ENCODE measurements at places on chromosomes 16 and 17.
A peak's percentile ranks its signal among the peaks of the same experiment; 100 is the strongest.

GRCh38 chr16:84741340-84741830 is 41.6 kb downstream of the USP10 start:
- peaks cover 14% of the 10 kb centered on the region for H3K36me3 ChIP-seq
- no peak overlapping the region for H3K27ac ChIP-seq
- no peak overlapping the region for H3K4me3 ChIP-seq
- no peak for DNase-seq

DNA sequence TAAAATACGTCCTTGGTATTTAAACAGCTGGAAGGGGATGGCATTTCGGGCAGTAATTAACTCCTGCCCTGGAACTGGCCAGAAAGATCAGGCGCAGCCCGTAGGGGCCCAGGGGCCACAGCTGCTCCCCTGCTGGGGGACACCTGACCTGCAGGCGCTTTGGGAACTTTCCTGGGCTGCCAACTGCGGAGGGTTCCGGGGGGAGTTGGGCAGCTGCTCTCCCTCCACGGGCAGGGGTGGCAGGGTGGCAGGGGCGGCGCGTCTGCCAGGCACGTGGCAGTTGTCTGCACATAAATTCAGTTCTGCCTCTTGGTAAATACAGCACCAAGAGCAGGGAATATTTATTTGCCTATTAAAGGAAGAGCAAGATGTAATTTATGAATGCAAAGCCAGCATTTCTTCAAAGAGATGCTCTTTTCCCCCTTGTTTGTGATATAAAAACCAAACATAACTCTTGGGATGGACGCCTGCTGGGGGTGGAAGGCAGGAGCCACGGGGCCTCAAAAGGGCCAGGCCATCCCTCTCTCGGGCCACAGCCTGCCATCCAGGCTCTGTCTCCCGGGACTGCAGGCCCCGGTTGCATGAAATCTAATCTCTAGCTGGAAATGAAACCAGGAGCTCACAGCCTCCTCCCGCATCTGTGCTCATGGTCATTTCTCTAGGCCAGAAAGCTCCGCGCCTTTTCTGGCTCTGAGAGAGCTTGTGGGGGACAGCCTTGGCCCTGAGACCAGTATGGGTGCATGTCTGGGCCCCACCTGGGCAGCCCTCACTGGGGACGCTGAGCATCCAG is 29.9 kb upstream of the CHMP6 start:
- no peak overlapping the region for H3K27ac ChIP-seq
- no peaks in the 10 kb centered on the region for H3K36me3 ChIP-seq

GRCh38 chr17:82239401-82239925 is 10.6 kb downstream of the SLC16A3 start:
- no peak overlapping the region for H3K4me3 ChIP-seq
- H3K4me1 ChIP-seq: peaks cover 20% of the 10 kb centered on the region
- DNase-seq: no peak
- no peaks in the 10 kb centered on the region for H3K36me3 ChIP-seq
- no peak overlapping the region for H3K27ac ChIP-seq
- no peaks in the 10 kb centered on the region for H3K27me3 ChIP-seq

- H3K36me3 ChIP-seq: no peaks in the 10 kb centered on the region
- peaks cover 7% of the 10 kb centered on the region for H3K4me1 ChIP-seq
- no peak for DNase-seq
- no peak overlapping the region for H3K27ac ChIP-seq
- H3K4me3 ChIP-seq: no peak overlapping the region
- H3K27me3 ChIP-seq: no peaks in the 10 kb centered on the region
These were observed 4.7 kb upstream of the DDX19A start for GRCh38 chr16:70342016-70342415.

- H3K27me3 ChIP-seq: no peaks in the 10 kb centered on the region
- H3K4me3 ChIP-seq: no peak overlapping the region
- H3K4me1 ChIP-seq: no peaks in the 10 kb centered on the region
- H3K36me3 ChIP-seq: no peaks in the 10 kb centered on the region
- DNase-seq: peak; percentile 36
These were observed 38.0 kb upstream of the CPHXL start for GRCh38 chr16:75764154-75764768.

- no peaks in the 10 kb centered on the region for H3K4me1 ChIP-seq
- H3K27me3 ChIP-seq: peaks cover 75% of the 10 kb centered on the region
- no peak overlapping the region for H3K27ac ChIP-seq
- no peaks in the 10 kb centered on the region for H3K36me3 ChIP-seq
These were observed 32.8 kb upstream of the ABCC3 start for GRCh38 chr17:50601823-50602375.

DNA sequence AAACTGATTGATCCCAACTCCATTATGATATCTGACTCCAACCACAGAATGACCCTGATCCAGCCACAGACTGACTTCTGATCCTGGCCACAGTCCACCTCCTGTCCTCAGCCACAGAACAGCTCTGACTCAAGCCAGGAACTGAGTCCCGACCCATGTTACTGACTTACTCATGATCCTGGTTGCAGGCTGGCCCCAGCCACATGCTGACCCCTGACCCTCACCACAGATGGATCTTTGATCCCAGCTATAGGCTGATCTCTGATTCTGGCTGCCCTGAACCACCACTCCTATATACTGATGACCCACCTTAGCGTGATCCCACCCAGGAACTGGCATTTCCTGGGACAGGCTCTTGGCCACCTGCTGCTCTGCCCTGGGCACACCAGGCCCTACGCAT is 32.2 kb upstream of the IL21R start:
- DNase-seq: no peak
- H3K36me3 ChIP-seq: no peaks in the 10 kb centered on the region
- no peak overlapping the region for H3K27ac ChIP-seq
- H3K27me3 ChIP-seq: no peaks in the 10 kb centered on the region
- H3K4me3 ChIP-seq: no peak overlapping the region

DNA sequence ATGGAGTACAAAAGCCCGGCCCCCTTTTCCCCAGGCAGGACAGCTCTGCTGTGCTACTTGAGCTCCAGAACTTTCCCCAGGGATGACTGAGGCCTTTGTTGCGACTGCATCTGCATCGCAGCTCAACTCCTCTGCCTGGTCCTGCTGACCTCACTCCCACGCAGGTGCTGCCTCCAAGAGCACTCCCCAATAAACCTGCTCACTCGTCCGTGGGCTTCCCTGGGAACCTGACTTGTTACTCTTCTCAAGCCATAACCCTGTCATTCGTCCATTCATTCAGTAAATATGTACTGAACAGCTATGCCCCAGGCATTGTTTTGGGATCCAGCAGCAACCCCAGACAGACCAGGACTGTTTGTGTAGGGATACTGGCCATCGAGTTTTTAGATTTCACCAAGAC is 11.6 kb upstream of the RMI2 start:
- peak overlapping the region; percentile 40 for H3K27ac ChIP-seq
- H3K27me3 ChIP-seq: no peaks in the 10 kb centered on the region
- DNase-seq: peak; percentile 29
- peaks cover 21% of the 10 kb centered on the region for H3K4me1 ChIP-seq
- no peak overlapping the region for H3K4me3 ChIP-seq

DNA sequence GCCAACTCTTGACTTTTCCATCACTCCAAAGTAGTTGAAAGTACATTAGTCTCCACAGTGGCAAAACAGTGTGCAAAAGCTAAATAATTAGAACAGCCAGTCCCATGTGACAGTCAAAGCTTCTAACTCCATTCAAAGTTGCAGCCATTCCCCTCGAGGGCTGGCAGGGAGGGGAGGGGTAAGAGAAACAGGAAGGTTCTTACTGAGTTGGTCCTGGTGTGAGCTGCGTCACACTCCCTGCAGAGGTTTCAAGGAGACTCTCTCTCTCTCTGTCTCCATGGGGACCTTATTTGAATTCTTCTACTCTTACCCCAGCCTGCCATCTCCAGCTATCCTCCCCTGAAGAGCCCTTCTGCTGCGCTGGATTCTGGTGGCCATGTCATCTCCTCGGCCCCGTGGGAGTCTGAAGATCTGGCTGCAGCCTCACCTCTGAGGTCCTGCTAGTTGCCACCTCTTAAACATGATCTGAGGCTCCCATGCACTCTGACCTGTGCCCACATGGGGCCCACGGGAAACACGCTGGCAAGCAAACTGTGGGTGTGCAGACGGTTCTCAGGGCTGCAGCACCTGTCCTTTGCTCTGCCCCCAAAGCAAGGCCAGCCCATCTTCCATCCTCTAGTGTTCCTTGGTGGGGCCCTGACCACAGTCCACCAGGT is 23.3 kb upstream of the STH start:
- H3K27ac ChIP-seq: no peak overlapping the region
- H3K4me3 ChIP-seq: no peak overlapping the region
- H3K4me1 ChIP-seq: no peaks in the 10 kb centered on the region
- peaks cover 31% of the 10 kb centered on the region for H3K27me3 ChIP-seq
- H3K36me3 ChIP-seq: no peaks in the 10 kb centered on the region

- no peak for DNase-seq
- H3K36me3 ChIP-seq: no peaks in the 10 kb centered on the region
- H3K27me3 ChIP-seq: peaks cover 5% of the 10 kb centered on the region
- no peaks in the 10 kb centered on the region for H3K4me1 ChIP-seq
These were observed 4.2 kb upstream of the RDM1 start for GRCh38 chr17:35934760-35935159.

GRCh38 chr16:72961863-72962262 is 86.1 kb downstream of the ZFHX3 start:
- 0 out of 2 replicates have a peak, but pooled peaks cover 7% of the 10 kb centered on the region for H3K36me3 ChIP-seq
- no peak for DNase-seq
- H3K27me3 ChIP-seq: no peaks in the 10 kb centered on the region

DNA sequence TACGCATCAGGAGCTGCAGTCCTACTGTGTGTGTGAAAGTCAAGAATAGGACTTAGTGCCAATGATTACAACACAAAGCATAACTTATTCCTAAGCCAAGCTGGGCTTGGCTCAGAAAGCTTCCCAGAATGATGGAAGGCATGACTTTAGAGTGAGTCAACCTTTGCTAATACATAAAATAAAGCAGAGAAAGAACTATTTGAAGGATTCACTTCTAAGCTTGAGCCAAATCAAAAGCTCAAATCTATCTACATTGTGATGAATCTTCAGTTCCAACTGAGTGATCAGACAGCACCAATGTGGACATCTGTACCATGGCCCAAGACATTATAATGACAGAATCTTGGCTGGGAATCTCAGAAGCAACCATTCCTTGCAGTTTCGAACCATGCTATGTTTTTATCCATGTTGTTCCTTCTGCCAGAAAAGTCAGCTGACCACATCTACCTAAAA is 41.4 kb downstream of the SMG6 start:
- H3K36me3 ChIP-seq: no peaks in the 10 kb centered on the region
- no peak for DNase-seq
- no peaks in the 10 kb centered on the region for H3K4me1 ChIP-seq
- H3K4me3 ChIP-seq: no peak overlapping the region
- H3K27me3 ChIP-seq: no peaks in the 10 kb centered on the region

- no peak for DNase-seq
- peaks cover 26% of the 10 kb centered on the region for H3K4me1 ChIP-seq
- no peaks in the 10 kb centered on the region for H3K27me3 ChIP-seq
- no peak within 1 kb of the TSS for H3K4me3 ChIP-seq
- no peak within 1 kb of the TSS for H3K27ac ChIP-seq
These were observed at the start of gene APOBR for GRCh38 chr16:28494121-28494851. TSS of gene APOBR (plus strand) at chr16:28494643. CDS start at chr16:28494682, 39 bp downstream.

GRCh38 chr16:6643080-6643686 is 689.5 kb upstream of the RBFOX1 start:
- no peaks in the 10 kb centered on the region for H3K4me1 ChIP-seq
- peaks cover 56% of the 10 kb centered on the region for H3K27me3 ChIP-seq
- H3K27ac ChIP-seq: no peak overlapping the region
- DNase-seq: no peak

DNA sequence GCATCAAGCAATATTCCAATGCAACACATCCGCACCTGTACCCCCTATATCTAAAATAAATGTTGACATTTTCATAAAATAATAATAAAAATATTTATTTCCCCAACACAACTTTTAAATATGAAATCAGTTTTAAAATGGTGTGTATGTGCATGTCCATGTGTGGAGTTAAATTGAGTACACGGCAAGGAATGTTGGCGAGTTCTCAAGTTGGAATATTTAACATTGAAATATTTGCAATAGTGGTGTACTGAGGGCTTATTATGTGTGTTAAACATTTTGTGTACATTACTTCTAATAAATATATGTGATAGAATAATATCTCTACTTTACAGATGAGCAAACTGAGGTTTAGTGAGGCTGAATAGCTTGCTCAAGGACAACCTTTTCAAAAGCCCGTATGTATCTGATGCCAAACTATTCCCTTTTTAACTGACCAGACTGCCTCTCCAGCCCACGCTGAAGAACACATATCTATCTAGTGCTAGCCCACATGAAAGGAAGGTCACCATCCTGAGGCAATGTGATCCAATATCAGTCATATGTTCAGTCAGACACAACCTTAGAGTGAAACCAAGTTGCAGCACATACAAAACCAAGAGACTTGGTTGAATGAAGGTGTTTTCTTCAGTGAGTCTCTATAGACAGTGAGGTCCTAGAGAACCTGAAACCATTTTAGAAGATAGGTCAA is 192.2 kb upstream of the CDH11 start:
- no peaks in the 10 kb centered on the region for H3K4me1 ChIP-seq
- no peak overlapping the region for H3K27ac ChIP-seq
- H3K4me3 ChIP-seq: no peak overlapping the region
- H3K27me3 ChIP-seq: peaks cover 8% of the 10 kb centered on the region

GRCh38 chr17:74508156-74508555 is 23.1 kb downstream of the CD300LB start:
- H3K36me3 ChIP-seq: no peaks in the 10 kb centered on the region
- H3K4me1 ChIP-seq: no peaks in the 10 kb centered on the region
- H3K27ac ChIP-seq: no peak overlapping the region

DNA sequence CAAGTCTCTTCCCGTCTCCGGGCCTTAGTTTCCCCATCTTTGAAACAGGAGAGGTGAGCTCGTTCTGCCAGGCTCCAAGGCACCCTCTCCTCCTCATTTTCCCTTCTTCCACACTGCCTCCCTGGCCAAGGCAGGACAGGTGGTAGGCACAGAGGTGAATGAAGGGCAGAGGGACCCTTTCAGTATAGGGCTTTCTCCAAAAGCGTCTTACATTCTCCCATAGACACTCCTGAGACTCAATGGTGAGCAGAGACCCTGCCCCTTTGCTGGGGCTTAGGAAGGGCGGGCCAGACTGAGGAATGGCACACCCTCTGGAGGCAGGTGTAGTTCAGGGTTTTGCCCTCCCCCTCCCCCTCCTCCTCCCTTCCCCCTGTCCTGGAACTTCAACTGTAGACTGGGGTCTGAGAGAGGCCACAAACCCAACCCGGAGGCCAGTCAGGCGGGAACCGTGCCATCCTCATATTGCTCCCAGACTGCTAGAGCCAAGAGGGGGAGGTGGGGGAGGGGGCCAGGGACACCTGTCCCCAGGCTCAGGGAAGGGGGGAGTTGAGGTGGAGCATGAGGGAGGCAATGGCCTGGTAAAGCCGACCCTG is 1.9 kb downstream of the PLEKHH3 start:
- no peaks in the 10 kb centered on the region for H3K27me3 ChIP-seq
- H3K27ac ChIP-seq: no peak overlapping the region
- H3K36me3 ChIP-seq: no peaks in the 10 kb centered on the region
- H3K4me3 ChIP-seq: peak overlapping the region; percentile 95
- peaks cover 38% of the 10 kb centered on the region for H3K4me1 ChIP-seq

- no peaks in the 10 kb centered on the region for H3K4me1 ChIP-seq
- H3K27me3 ChIP-seq: no peaks in the 10 kb centered on the region
- no peaks in the 10 kb centered on the region for H3K36me3 ChIP-seq
- H3K4me3 ChIP-seq: no peak overlapping the region
- no peak for DNase-seq
These were observed 57.8 kb downstream of the FOXK2 start for GRCh38 chr17:82577300-82577699.

GRCh38 chr17:70871180-70871818 is 702.0 kb downstream of the KCNJ2 start:
- H3K27me3 ChIP-seq: no peaks in the 10 kb centered on the region
- no peak overlapping the region for H3K4me3 ChIP-seq
- no peaks in the 10 kb centered on the region for H3K4me1 ChIP-seq
- no peak for DNase-seq
- H3K27ac ChIP-seq: no peak overlapping the region
- H3K36me3 ChIP-seq: no peaks in the 10 kb centered on the region

- no peak for DNase-seq
- H3K27ac ChIP-seq: no peak overlapping the region
These were observed 7.1 kb downstream of the TBX4 start for GRCh38 chr17:61459142-61459809.

- peaks cover 11% of the 10 kb centered on the region for H3K27me3 ChIP-seq
- H3K4me1 ChIP-seq: peaks cover 11% of the 10 kb centered on the region
These were observed 62.6 kb upstream of the TMEM97 start for GRCh38 chr17:28256370-28256769.

Measured in PC-9 (cell line).